ENCODE measurements at places on chromosomes 3 and 15.
A peak's percentile ranks its signal among the peaks of the same experiment; 100 is the strongest.

DNA sequence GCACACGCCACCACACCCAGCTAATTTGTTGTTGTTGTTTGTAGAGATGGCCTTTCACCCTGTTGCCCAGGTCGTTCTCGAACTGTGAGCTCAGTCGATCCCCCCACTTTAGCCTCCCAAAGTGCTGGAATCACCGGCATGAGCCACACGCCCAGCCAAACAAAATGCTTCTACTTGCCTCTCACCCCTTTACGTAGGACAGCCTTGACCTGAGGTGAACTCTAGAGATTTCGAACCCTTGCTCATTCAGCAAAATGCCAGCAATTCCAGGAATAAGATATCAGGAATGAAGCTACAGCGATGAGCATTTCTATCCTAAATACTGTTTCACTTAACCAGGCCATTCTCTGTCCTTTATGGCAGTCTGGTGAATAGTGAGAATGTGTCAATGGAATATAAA, 135.0 kb downstream of the LRRK1 start:
- DNase-seq: no peak

DNA sequence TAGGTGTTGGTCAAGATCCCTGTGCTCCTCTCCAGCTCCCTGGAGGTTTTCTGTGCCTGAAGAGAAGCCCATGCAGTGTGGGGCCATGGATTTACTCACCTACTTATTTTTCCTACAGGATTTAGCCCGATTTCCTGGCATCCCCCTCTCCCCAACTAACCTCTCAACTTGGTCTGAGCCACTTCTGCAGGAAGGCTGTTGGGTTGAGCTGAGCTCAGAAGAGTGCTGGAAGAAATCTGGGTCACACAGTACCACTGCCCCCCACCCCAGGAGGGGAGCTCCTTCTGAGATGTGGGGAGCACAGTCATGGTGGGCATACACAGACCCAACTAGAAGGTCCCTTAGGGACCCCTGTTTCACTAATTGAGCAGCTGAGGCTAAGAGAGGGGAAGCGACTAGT, 34.4 kb upstream of the SLCO2A1 start:
- no peak for DNase-seq

DNA sequence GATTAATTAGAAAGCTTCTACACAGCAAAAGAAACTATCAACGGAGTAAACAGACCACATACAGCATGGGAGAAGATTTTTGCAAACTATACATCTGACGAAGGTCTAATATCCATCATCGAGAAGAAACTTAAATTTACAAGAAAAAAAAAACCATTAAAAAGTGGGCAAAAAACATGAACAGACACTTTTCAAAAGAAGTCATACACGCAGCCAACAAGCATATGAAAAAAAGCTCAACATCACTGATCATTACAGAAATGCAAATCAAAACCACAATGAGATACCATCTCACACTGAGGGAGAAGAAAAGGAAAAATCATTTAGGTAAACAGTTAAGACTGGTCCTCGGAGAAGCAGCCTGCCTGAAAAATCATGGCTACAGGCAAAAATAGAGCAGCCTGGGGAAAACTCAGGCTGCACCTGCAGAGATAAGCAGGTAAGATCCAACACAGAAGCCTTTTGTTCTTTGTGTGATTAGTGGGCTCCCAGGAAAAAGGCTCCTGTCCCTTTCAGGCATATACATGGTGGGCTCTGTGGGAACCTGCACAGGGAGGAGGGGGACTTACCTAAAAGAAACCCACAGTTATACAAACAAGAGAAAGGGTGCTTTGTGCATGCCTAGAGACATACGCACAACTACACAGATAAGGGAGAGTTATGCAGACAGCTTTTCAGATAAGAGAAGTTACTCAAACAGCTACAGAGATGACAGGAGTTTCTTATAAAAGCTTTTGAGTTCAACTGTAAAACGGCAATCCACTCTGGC, 49.3 kb downstream of the C3orf70 start:
- DNase-seq: no peak

- no peak for DNase-seq
Observed at GRCh38 chr15:50257332-50257731, 8.2 kb downstream of the HDC start.

GRCh38 chr3:72032441-72033135, 247.6 kb upstream of the PROK2 start:
- DNase-seq: no peak

DNA sequence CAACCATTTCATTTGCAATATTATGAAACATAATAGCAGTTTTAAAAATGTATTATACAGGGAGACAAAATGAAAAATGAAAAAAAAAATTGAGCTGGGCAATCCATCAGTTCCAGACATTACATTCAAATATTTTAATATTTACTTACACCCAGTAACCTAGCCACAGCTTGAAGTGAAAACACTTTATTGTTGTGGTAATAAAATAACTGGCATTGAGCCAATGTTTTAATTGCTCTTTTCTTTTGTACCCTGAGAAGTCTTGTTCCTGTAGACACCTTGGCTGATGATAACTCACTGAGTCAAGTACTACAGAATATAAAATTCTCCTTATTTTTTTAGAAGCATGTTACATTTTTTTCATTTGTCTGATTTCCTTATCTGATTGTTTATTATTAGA, 180.6 kb downstream of the ROBO1 start:
- DNase-seq: no peak

- DNase-seq: peak; percentile 39
Observed at GRCh38 chr3:71504250-71505036, 79.1 kb downstream of the FOXP1 start.

GRCh38 chr15:36511594-36511993, 67.8 kb upstream of the CDIN1 start:
- DNase-seq: no peak

DNA sequence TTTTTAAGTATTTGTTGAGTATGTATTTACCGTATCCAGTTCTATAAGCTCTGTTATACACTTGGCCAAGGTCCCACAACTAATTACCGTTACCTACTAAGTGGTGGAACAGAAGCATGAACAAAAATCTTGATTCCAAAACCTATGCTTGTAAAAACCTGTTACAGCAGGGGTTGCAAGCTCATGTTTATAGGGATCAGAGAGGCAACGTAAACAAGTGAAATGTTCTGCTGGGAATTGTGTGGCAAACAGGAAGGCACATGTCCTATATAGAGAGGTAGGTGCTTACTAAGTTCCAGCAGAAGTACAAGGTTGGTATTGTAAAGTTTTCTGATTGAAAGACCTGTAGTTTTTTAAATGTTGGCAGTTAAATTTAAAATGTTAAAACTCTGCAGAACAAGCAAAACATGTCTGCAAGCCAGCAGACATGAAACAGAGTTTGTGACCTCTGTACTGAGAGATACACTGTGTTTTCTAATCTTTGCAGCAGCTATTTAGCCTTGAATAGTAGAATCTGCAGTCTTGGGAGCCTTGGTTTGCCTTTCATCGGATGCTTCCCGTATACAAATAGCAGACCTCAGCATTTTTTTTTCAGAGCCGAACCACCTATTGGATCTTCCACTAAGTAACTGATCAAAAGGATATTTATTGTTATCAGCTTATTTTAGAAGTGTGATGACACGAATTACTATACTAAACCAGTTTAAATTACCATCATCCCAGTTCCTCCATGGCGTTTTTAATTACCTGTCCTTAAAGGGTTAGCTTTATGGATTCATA, 11.4 kb downstream of the IREB2 start:
- no peak for DNase-seq

- no peak for DNase-seq
Observed at GRCh38 chr3:4355401-4356219, 52.4 kb downstream of the SETMAR start.

DNA sequence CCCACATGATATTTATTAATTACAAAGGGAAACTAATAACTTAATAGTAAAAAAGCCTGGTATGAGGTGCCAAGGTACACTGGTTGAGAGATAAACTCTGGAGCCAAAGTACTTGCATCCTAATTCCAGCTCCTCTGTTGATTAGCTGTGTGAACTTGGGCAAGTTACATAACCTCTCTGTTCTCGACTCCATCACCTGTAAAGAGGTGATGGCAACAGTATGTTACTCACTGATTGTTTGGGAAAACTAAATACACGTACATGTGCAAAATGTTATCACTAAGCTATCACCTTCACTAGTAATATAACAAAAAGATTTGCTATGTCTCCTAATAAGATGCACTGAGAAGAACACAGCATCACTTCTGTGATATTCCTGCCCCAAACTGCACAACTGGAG, 206.4 kb downstream of the MEX3B start:
- no peak for DNase-seq

GRCh38 chr3:160448845-160449635, 546 bp downstream of the TRIM59 start:
- DNase-seq: no peak

DNA sequence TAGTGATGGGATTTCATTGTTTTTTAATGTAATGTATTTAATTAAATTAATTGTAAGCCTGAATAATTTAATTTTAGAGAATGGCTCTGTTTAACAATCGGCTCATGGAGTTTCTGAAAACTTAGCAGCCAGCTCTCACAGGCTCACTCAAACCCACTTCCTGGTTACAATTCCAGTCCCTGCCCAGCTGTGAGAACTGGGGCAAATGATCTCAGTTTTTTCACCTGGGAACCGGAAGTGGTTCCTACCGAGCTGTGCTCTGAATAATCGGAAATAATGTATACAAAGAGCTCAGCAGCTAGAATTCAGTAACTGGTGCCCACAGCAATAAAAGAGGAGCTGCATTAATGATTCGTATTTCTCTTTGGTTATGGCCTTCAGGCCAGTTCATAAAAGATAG, 244.3 kb upstream of the MCTP2 start:
- DNase-seq: peak; percentile 34

- DNase-seq: peak; percentile 58
Observed at GRCh38 chr15:75640483-75641178, 607 bp upstream of the IMP3 start.

- no peak for DNase-seq
Observed at GRCh38 chr3:144358191-144358590, 386.6 kb downstream of the DIPK2A start.

- DNase-seq: no peak
Observed at GRCh38 chr15:85992224-85992623, 87.4 kb upstream of the AGBL1 start.

GRCh38 chr3:4478261-4478660, 11.2 kb upstream of the SUMF1 start:
- DNase-seq: no peak

DNA sequence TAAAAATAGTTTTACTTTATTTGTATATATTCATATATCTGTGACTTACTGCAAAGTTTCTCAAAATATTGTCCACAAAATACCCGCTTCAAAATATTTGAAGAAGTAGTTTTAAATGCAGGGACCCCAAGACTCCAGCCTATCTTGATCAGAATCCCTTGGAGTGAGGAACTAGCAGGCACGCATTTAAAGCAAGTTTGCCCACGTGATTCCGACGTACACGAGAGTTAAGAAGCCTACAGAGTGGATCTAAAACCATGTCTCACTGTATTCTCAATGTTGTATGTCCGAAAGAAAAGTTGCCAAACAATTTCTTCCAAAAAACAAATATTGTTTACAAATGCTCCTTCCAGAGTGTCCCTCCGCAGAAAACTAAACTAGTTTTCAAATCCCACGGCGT, 1.7 kb downstream of the GABRB3 start:
- DNase-seq: no peak

- no peak for DNase-seq
Observed at GRCh38 chr15:70328679-70329115, 231.0 kb upstream of the TLE3 start.

DNA sequence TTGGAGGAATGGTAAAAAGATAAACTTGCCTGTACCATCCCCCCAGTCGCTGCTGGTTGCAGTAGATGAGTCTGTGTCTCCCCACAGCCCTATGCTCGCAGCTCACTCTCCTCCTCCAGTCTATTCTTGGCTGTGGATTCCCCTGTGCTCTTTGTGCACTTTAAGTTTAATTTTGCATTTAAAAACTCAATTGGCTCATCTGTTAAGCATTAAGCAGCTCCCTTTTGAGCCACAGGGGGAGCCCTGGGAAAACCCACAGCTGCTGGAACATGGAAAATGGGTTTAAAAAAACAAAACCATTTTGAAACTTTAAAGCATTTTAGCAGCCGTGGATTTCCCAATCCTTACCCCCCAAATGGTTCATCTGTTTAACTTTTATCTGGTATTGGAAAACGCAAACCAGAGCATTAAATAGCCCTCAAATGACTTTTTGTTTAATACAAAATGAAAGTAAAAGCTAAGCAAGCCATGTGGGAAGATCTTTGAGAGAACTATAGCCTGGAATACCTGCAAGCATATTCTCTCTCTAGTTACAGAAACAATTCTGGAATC, 536.9 kb downstream of the ZIC1 start:
- no peak for DNase-seq

- DNase-seq: no peak
Observed at GRCh38 chr3:155231792-155232191, 61.7 kb downstream of the STRIT1 start.

DNA sequence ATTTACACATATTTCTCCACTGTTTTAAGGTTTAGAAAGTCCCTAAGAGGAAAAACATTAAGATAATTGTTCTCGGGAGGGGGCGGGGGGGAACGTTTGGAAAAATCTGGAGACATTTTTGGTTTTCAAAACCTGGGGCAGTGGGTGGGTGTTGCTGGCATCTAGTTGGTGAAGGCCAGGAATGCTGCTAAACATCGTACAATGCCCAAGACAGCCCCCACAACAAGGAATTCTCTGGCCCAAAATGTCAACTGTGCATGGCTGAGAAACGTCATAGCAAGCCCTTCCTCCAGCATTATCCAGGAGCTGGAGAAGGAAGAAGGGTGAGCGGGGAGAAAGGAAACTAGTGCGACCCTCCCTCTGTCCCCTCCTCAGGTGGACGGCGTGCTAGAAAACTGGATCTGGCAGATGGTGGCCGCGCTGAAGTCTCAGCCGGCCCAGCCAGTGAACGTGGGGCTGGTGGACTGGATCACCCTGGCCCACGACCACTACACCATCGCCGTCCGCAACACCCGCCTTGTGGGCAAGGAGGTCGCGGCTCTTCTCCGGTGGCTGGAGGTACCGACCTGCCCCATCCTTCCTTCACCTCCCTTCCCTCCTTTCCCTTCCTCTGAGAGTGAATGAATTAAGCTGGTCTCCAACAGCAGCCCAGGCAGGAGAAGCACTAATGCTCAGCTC, 109.8 kb downstream of the LIPC start:
- DNase-seq: no peak

Data from T-helper 2 cell treated with Interferon-gamma antibody and Interleukin-4, amounts not matched to agents 5 μg/mL and 100 μg/mL, for 36 hours (primary cell).